ENCODE measurements at places on chromosomes 2 and 18.

- no peak for DNase-seq
Measured at GRCh38 chr2:8986327-8986976, 17.0 kb downstream of the MBOAT2 start.

DNA sequence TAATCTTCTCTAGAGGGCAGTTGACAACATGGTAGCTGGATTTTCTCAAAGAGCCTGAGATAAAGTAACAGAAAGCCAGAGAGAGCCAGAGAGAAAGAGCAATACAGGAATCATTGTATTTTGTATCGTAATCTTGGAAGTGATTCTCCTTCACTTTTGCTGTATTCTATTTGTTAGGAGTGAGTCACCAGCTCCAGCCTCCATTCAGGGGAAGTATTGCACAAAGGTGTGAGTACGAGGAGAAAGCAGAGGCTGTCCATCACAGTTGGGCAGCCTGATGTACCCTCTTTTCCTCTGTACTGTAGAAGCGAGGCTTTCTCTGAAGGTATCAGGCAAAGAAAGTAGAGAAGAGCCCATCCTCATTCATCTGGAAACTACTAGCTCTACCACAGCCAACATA, 176.8 kb downstream of the KCNS3 start:
- DNase-seq: no peak

DNA sequence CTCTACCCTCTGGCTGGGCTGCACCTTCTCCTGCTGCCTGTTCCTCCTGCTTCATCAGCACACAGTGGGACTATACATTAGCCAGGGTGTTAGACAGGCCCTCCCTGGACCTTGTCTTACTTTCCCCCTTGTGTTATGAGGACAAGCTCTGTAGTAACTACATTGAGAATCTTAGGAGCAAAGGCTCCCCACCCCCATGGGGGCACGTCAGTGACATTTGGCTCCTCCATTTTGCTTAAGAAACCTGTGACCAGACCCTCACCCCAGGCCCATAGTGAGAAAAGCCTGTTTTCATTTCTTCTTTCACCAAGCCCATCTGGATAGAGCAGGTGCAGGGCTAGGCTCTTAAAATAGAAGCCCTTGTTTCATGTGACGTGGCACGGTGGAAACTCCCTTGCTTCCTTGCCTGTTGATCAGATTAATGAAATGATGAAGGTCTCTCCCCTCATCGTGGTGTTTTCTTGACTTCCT, 146.7 kb downstream of the RPIA start:
- no peak for DNase-seq

DNA sequence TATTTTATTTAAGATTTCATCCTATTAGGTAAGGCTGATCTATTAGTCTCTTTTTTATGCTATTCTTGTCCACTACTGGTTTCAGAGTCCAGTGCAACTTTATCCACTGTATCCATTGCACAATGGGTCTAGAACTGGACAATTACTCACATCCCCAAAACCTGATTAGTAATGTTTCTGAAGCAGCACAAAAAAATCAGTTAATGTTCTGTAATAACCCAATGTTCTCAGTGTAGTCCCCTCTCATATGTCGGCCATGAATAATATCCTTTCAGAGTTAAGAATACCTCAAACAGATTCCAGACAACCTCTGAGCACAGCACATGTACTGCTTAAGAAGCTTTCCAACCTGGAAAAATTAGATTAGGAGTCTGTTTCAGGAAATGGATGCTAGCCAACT, 29.7 kb downstream of the MGAT4A start:
- no peak for DNase-seq

- no peak for DNase-seq
Measured at GRCh38 chr2:237280229-237280628, 133.7 kb downstream of the COL6A3 start.

- no peak for DNase-seq
Measured at GRCh38 chr2:137838255-137839092, 125.8 kb upstream of the HNMT start.

GRCh38 chr2:14712111-14712510, 79.6 kb downstream of the LRATD1 start:
- DNase-seq: no peak

DNA sequence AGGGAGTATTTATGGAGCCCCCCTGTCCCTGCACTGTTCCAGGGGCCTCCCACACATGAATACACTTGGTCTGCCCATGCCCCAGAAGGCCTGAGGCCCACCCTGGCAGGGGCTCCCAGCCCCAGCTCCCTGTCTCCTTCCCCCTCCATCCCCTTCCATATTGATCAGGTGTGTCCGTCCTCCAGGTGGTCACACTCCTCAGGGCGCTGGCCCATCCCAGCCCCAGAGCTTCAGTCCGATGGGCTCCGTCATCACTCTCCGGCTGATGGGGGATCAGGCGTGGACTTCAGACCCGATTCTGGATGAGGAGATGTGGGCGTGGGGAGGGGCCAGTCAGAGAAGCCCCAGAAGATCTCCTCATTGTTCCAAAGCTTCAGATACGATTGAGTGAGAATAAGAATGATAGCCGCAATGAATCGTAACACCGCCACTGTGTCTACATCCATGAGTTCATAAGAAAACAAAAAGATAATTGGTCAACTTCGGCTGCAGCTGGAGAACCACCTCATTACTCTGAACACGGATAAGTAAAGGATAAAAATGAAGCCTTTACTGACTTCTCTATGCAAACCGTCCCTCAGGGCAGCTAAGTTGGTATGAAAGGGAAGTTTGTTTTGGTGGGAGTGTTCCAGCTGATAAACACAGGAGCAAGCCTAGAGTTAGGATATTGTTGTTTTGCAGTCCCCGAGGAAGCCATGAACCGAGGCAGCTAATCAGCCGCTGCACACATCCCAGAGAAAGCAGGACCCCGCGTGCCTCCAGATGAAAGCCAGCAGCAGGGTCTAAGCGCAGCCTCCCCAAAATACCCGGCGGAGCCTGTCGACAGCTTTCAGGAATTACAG, 279.5 kb downstream of the NDUFA10 start:
- no peak for DNase-seq

GRCh38 chr18:79875531-79875919, 75.9 kb downstream of the SLC66A2 start:
- DNase-seq: no peak

DNA sequence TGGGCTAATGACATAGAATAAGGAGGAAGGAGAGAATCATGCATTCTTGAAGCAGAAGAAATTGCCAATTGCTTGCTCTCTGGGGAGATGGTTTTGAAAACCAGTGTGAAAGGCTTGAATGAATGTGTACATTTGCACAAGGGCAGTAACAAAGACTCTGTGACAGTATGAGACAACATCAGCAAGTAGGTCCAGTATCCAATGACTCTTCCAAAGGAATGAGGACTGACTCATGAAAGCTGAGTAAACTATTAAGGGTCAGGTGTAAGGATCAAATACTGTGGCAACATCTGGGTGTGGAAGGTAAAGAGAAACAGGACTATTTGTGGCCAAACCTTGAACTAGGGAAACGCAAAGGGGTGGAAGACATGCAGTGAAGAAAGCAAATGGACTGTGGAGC, 886.0 kb upstream of the CHAC2 start:
- DNase-seq: no peak

GRCh38 chr18:60413944-60414547, 41.5 kb upstream of the MC4R start:
- no peak for DNase-seq

- DNase-seq: no peak
Measured at GRCh38 chr2:235722869-235723268, 229.0 kb downstream of the AGAP1 start.

- DNase-seq: no peak
Measured at GRCh38 chr2:197285361-197285760, 25.2 kb downstream of the ANKRD44 start.

GRCh38 chr2:169717691-169718063, 16.0 kb upstream of the KLHL23 start:
- no peak for DNase-seq

GRCh38 chr18:27473318-27473717, 288.2 kb upstream of the CHST9 start:
- DNase-seq: peak; percentile 10

DNA sequence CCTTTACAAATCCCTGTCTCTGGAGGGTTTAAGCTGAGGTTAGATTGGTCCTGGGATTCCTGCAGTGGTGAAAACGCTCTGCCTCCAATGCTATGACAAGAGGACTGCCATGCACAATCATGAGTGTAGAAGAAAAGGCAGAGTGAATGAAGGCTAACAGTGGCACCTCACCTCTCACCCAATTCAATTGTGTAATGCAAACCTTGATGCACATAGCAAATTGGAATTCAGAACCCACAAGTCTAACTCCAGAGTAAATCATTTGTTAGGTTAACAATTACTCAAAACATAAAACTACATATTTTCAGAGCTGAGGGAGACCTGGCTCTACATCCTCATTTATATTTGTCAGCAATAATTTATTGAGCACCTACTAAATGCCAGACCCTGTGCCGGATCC, 1.8 kb downstream of the TGFBRAP1 start:
- no peak for DNase-seq

DNA sequence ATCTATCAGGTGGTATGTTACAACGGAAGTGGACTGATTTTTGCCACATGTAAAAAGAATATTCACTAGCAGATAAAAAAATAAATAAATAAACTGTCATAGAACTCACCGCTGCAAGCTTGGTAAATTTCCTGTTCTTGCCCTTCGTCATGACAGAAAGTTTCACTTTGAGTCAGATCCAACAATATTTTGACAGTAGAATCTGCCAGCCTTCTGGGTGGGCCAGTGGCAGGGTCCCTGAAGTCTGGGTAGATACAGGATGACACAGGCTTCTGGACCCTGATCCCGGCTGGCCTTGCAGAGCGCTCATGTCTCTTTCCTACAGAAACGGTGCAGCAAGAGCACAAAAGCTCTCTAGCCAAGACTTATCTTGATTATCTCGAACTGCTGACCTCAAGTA, 97.8 kb upstream of the PMAIP1 start:
- no peak for DNase-seq

- no peak for DNase-seq
Measured at GRCh38 chr2:42827647-42828486, 35.5 kb upstream of the HAAO start.

DNA sequence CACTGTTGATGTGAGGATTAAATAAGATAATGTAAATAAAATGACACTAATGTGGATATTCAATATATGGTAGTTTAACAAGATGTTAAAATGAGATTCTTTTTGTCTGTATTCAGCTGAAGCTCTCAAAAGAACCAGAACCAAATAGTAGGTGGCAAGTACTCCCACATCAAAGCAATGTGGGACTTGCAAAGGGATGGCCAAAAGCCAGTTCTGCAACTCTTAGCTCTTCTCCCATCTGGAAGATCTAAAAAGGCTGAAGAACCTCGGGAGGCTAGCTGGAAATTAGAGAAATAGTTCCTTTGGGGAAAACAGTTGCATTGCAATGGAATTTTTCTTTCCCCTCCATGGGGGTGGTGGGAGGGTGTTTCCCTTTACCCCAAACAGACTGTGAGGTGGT, 48.7 kb downstream of the FBXO48 start:
- DNase-seq: no peak

- DNase-seq: peak; percentile 79
Measured at GRCh38 chr18:47953471-47953931, 23.0 kb upstream of the SMAD2 start.

DNA sequence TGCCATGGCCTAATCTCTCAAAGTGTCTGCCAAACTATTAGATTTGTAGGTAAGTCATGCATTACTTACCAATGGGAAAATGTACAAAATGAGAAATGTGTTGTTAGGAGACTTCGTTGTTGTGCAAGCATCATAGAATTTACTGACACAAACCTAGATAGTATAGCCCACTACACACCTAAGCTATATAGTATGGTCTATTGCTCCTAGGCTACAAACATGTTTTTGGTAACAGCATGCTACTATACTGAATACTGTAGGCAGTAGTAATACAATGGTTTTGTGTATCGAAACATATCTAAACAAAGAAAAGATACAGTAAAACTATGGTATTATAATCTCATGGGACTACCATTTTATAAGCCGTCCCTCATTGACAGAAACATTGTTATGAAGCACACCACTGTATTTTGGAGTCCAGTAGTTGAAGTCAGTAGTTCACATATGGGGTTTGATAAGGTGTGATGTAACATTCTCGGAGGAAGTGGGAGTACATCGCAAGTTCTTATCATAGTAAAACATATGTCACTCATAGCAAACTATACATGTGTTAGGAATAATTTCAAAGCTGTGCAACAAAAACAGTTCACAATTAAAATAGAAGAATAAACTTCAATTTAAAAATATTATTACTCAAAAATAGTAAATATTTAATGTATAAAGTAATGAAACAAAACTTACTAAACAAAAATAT, 12.0 kb upstream of the GTF2A1L start:
- no peak for DNase-seq

- no peak for DNase-seq
Measured at GRCh38 chr2:181036848-181037603, 56.6 kb downstream of the UBE2E3 start.

- no peak for DNase-seq
Measured at GRCh38 chr2:37378411-37378810, 34.0 kb downstream of the QPCT start.

Measured in kidney epithelial cell (primary cell).